ENCODE measurements at places on chromosomes 3 and 15.

- DNase-seq: peak; percentile 18
Measured at GRCh38 chr3:198079771-198080520, 119.9 kb downstream of the LMLN start.

GRCh38 chr3:124811436-124811835 is 75.7 kb downstream of the ITGB5 start:
- no peak for DNase-seq

- no peak for DNase-seq
Measured at GRCh38 chr3:115580566-115580965, 42.7 kb upstream of the GAP43 start.

DNA sequence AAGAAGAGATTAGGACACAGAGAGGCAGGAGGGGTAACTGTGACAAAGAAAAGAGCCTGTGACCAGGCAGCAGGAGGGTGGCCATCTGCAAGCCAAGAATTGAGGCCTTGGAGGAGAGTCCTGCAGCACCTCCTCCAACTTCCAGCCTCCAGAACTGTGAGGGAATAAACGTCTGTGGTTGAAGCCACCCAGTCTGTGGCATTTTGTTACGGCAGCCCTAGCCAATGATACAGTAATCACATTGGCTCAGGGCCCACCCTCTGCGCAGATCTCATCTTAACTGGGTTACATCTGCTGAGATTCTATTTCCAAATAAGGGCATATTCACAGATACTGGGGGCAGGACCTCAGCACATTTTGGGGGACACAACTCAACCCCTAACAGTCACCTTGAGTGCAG is 11.3 kb downstream of the SELENOS start:
- no peak for DNase-seq

- DNase-seq: no peak
Measured at GRCh38 chr15:86558252-86558651, 478.6 kb downstream of the AGBL1 start.

DNA sequence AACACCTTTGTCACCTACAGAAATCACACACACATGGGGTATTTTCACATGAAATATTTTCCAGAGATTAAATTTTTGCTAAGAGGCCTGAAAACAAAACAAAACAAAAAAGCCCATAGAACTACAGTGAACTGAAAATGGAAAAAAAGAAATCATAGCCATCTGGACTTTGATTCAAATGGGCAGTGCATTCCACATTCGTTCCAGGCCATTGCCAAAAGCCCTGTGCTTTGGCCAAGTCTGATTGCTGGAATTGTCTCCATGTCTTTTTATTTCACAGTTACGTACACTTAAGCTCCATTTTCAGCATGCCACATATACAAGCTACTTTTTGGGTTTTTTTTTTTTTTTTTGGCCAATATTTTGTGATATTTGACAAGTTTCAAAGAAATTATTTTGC is 47.1 kb downstream of the TFG start:
- DNase-seq: no peak

- no peak for DNase-seq
Measured at GRCh38 chr3:195032955-195033354, 238.0 kb downstream of the XXYLT1 start.

GRCh38 chr3:124520970-124521369 is 209.3 kb upstream of the UMPS start:
- DNase-seq: no peak

- DNase-seq: no peak
Measured at GRCh38 chr15:42971830-42972229, 51.3 kb upstream of the TTBK2 start.

GRCh38 chr3:189936201-189936945 is 184.3 kb downstream of the P3H2 start:
- DNase-seq: no peak

DNA sequence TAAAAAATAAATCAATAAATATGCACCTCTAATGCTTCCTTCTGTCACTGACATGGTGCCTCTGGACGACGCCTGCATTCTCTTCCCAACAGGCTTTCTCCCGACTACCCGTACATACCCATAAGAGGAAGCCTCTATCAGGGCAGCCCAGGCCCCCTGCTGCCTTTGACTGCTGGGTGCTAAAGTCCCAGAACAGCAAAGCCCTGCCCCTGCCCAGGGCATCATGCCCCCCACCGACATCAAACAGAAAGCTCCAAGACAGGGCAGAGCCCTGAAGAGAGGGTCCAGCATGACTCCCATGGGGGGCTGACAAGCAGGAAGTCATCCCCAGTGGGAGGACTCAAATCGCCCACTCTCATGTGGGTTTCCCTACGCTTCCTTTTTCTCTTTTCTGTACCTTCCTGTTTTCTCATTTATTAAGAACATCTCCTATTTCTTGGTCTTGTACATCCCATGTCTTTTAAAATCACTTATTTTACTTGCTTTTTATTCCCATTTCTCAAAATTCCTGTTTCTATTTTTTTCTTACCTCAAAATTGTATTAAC is 23.4 kb downstream of the XPC start:
- DNase-seq: no peak
